ENCODE measurements at places on chromosomes 11 and 22. TPM values are rescaled to one million over a fixed set of nuclear protein-coding genes. Genes with fewer than 3 reads are reported as not detected.

GRCh38 chr11:77642228-77642627 is 4.6 kb upstream of the CLNS1A start:
- no peaks in the 10 kb centered on the region for H3K27me3 ChIP-seq
- no peaks in the 10 kb centered on the region for H3K36me3 ChIP-seq
- DNase-seq: no peak

- no peak for DNase-seq
- H3K4me1 ChIP-seq: no peaks in the 10 kb centered on the region
- H3K27ac ChIP-seq: no peak overlapping the region
- H3K27me3 ChIP-seq: no peaks in the 10 kb centered on the region
- H3K4me3 ChIP-seq: no peak overlapping the region
Observed at GRCh38 chr11:14930369-14930768, 38.3 kb upstream of the CYP2R1 start.

DNA sequence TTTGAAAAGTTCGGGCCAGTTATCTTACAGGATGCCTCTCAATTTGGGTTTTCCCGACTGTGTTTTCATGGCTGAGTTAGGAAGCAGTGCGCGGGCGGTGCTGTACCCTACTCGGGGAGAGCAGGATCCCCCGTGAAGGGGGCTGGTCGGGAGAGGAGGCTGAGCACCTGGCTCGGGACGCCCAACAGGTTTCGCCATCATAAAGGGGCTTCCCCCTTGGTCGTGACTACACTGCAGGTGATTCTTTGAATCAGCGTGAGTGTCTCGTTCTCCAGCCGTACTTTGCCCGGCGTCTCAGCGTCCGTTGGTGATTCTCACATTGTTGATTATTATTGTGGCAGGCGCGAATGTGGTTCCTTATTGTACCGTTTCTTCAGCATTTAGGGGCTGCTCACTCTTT is 46.6 kb downstream of the ST14 start:
- no peaks in the 10 kb centered on the region for H3K36me3 ChIP-seq
- no peaks in the 10 kb centered on the region for H3K27me3 ChIP-seq

OVOL1 gene
- not detected for total RNA-seq

DNA sequence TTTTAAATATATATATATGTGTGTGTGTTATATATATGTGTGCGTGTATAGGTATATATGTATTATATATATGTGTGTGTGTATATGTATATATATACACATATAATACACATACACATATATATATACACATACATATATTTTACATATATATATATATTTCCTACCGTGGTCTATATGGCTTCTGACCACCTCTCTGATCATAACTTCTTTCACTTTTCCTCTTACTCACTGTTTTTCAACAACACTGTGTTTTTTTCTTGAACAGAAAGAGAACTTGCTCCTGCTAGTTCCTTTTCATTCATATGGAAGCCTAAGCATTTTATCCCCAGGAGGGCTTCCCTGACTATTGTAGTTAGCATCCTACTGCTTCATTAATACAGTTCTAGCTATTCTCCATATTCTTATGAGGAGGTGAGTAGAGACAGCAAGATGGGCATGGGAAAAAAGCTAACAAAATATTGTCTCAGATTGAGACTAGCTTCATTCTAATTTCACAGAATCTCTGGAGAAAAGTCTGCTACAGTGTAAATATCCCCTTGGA is 38.5 kb upstream of the CTSC start:
- no peaks in the 10 kb centered on the region for H3K27me3 ChIP-seq
- H3K36me3 ChIP-seq: no peaks in the 10 kb centered on the region
- no peak for DNase-seq
- H3K4me1 ChIP-seq: no peaks in the 10 kb centered on the region
- no peak overlapping the region for H3K27ac ChIP-seq

- DNase-seq: no peak
- H3K36me3 ChIP-seq: peaks cover 17% of the 10 kb centered on the region
- no peak overlapping the region for H3K27ac ChIP-seq
Observed at GRCh38 chr22:17841836-17842235, 67.6 kb upstream of the BID start.

NOX4 gene
- not detected for total RNA-seq

DNA sequence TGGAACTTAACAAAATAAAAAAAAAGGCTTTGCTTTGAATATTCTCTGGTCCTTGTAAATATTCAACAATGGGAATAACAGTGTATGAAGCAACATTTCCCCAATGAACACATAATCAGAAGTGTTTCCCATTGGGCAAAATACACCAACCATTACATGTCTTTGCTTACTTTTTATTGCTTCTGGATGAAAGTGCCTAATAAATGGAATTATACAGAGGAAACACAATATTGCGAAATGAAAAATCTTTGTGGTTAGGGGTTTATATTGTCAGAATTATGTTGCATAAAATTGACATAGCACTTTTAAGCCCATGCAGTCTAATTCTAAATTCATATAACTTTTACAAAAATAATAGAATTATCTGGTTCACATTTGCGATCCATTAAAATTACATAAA is 386.4 kb downstream of the DCDC1 start:
- no peak overlapping the region for H3K27ac ChIP-seq
- H3K4me3 ChIP-seq: no peak overlapping the region
- no peaks in the 10 kb centered on the region for H3K4me1 ChIP-seq
- DNase-seq: no peak
- no peaks in the 10 kb centered on the region for H3K36me3 ChIP-seq

GRCh38 chr11:106821291-106821690 is 197.0 kb downstream of the GUCY1A2 start:
- H3K27ac ChIP-seq: no peak overlapping the region
- H3K4me3 ChIP-seq: no peak overlapping the region
- peaks cover 4% of the 10 kb centered on the region for H3K27me3 ChIP-seq
- no peaks in the 10 kb centered on the region for H3K4me1 ChIP-seq
- H3K36me3 ChIP-seq: no peaks in the 10 kb centered on the region

DNA sequence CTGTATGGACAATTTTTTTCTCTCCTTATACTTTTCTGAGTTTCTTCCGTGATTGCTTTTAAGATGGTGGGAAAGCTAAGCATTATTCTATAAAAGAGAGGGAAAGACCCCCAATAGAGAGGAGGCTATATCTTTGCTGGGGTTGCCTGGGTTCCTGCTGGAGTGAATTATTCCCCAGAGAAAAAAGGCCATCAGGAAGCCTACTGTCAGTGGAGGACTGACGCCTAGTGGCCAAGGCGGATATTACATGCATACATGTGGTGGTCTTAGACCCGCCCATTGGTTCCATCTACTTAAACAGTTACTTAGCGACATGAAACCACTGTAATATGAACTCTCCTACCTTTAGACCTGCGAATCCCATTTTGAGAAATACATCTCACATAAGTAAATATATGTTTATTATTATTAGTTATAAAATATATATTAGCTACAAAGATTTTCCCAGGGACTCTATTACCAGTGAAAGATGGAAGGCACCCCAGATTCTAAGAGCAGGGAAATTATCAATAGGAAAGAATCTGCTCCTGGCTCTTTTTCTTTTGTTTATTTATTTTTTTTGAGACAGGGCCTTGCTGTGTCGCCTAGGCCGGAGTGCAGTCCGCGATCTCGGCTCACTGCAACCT is 15.7 kb upstream of the PGA3 start:
- no peaks in the 10 kb centered on the region for H3K27me3 ChIP-seq
- H3K27ac ChIP-seq: no peak overlapping the region
- H3K4me3 ChIP-seq: no peak overlapping the region

DNA sequence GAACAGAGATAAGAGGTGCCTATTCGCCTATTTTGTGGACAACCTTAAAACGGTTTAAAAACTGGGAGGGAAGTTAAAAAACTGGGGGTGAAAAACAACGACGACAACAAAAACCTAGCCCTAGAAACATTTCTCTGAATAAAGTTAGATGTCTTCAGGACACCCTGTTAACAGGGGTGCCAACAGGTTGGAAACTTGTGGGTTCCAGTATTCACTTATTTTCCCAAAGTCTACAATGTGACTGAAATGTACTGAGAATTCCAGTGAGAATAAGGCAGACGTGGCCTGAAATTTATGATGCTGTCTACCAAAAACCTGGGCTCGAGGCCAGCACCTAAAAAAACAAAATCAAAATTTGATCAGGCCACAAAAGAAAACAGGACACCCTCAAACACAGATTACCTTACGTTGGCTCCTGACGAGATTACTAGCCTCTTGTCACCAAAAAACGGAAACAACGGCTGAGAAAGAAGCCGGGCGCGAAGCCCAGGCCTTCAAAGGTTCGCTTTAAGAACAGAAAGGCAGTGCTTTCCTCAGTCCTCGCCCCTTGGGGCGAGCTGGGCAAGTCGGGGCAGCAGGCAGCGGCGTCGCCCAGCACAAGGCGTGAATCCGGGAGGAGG is 906 bp downstream of the CCDC90B start:
- peaks cover 33% of the 10 kb centered on the region for H3K4me1 ChIP-seq
- no peak for DNase-seq
- peaks cover 7% of the 10 kb centered on the region for H3K36me3 ChIP-seq
- peak overlapping the region; percentile 83 for H3K4me3 ChIP-seq
- no peaks in the 10 kb centered on the region for H3K27me3 ChIP-seq

KCTD21 gene
- total RNA-seq: 1.8 TPM

CSF2RB gene
- 6.0 TPM for total RNA-seq

- H3K4me3 ChIP-seq: no peak overlapping the region
- no peak overlapping the region for H3K27ac ChIP-seq
- H3K27me3 ChIP-seq: no peaks in the 10 kb centered on the region
- no peaks in the 10 kb centered on the region for H3K4me1 ChIP-seq
- no peaks in the 10 kb centered on the region for H3K36me3 ChIP-seq
- no peak for DNase-seq
Observed at GRCh38 chr11:78926633-78927338, 352.1 kb upstream of the NARS2 start.

- H3K27ac ChIP-seq: no peak overlapping the region
- H3K4me1 ChIP-seq: peaks cover 10% of the 10 kb centered on the region
- H3K27me3 ChIP-seq: no peaks in the 10 kb centered on the region
- H3K4me3 ChIP-seq: no peak overlapping the region
- DNase-seq: no peak
Observed at GRCh38 chr11:67014343-67014742, 8.6 kb upstream of the SYT12 start.

DNA sequence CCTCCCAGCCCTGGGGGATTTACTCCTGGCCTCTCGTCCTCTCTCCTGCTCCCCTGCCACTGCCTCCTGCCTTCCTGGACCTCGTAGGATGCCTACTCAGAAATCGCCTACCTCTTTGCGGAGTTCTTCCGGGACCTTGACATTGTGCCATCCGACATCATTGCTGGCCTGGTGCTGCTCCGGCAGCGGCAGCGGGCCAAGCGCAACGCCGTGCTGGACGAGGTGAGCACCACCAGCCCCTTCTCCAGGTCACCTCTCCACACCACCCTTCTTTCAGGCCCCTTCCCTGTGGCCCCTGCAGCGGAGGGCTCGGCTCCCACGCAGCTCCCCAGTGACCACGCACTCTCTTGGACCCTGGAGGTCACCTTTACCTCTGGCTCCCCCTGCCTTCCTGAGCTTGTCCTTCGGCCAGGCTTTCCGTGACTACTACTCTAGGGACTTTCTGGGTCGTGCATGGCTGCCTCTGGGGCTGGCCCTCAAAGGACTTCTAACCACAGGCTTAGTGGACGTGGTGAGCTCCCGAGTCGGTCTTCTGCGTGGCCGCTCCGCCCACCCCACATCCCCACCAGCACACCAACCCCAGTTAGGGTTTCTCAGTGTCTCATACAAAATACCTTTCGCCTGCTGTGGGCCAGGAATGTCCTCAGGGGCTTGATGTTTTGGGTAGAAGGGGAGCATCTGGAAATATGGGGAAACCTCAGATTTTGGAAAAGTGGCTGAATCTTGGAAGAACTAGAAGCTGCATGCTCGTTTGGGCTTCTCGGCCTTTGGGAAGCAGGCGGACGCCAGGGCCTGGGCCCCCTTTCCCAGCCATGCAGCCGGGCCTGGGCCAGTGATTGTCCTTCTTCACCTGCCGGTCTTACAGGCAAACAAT is 24.1 kb upstream of the MYRF start:
- no peaks in the 10 kb centered on the region for H3K36me3 ChIP-seq
- DNase-seq: no peak
- H3K4me1 ChIP-seq: no peaks in the 10 kb centered on the region
- H3K27me3 ChIP-seq: no peaks in the 10 kb centered on the region

GRCh38 chr11:47786373-47786772 is 19.2 kb upstream of the FNBP4 start:
- H3K4me1 ChIP-seq: no peaks in the 10 kb centered on the region
- no peak for DNase-seq
- no peak overlapping the region for H3K27ac ChIP-seq
- no peak overlapping the region for H3K4me3 ChIP-seq

- no peak for DNase-seq
- H3K36me3 ChIP-seq: no peaks in the 10 kb centered on the region
- H3K4me1 ChIP-seq: no peaks in the 10 kb centered on the region
Observed at GRCh38 chr11:21912285-21912684, 280.6 kb upstream of the ANO5 start.

DNA sequence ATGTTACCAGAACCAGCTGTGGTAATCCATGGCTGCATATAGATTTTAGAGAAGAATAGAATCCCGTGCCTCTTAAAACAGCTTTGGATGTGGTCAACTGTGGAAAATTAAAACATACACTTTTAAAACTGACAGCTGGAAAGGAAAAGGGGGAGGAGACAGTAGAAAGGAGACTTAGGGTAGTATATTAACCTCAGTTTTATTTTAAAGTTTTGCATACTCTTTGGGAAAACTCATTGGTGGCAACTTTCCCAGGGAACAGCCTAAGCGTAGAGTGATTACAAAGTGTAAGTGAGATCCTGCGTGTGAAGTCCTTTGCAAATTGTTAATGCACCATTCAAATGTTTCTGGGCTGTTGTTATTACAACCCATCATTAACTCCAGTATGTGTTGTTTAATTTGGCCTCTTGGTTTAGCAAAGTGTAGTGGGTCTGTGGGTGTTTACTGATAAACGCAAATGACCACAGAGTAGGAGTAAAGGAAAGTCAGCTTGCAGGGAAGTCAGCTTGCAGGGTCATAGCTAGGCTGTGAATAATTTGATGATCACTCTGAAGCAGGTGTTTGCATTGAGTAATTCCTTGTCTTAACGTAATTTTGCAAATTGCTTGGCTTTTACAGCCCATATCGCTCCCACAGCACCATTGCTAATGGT is 88.0 kb upstream of the DBX1 start:
- no peaks in the 10 kb centered on the region for H3K4me1 ChIP-seq
- no peak overlapping the region for H3K4me3 ChIP-seq
- H3K27ac ChIP-seq: no peak overlapping the region
- no peaks in the 10 kb centered on the region for H3K27me3 ChIP-seq
- no peak for DNase-seq

TENM4 gene
- total RNA-seq: 0.87 TPM

CRYBB2 gene
- not detected for total RNA-seq

LRRC74B gene
- total RNA-seq: not detected

DNA sequence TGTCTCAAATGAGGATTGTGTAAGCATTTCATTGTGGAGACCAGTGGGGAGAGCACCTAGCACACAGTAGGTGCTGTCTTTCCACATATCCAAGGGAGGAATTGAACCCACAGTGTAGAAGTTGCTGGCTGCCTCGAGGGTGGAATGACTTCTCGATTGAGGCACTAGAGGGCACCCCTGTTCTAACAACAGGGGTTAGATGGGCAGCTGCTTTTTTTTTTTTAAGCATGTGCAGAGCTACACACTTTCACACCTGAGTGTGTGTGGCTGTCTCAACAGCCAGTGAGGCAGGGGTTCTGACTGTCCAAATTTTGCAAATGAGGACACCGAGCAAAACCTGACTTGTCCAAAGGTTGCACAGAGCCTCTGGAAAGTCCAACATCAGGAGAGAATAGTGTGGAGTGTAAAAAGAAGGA is 118.2 kb upstream of the CRYBB3 start:
- no peak overlapping the region for H3K27ac ChIP-seq
- no peaks in the 10 kb centered on the region for H3K27me3 ChIP-seq
- no peaks in the 10 kb centered on the region for H3K4me1 ChIP-seq
- no peaks in the 10 kb centered on the region for H3K36me3 ChIP-seq
- peak; percentile 80 for DNase-seq
- no peak overlapping the region for H3K4me3 ChIP-seq

Data from Karpas-422 (cell line).